Neural crest cell (in vitro differentiated cells): ENCODE measurements at places on chromosomes 7 and 10.

GRCh38 chr7:106313456-106313901, 28.7 kb upstream of the NAMPT start:
- DNase-seq: no peak

- no peak for DNase-seq
These were observed 68.0 kb upstream of the PPP1R3C start for GRCh38 chr10:91700788-91701444.

GRCh38 chr10:44908936-44909630, 2.1 kb upstream of the TMEM72 start:
- no peak for DNase-seq

DNA sequence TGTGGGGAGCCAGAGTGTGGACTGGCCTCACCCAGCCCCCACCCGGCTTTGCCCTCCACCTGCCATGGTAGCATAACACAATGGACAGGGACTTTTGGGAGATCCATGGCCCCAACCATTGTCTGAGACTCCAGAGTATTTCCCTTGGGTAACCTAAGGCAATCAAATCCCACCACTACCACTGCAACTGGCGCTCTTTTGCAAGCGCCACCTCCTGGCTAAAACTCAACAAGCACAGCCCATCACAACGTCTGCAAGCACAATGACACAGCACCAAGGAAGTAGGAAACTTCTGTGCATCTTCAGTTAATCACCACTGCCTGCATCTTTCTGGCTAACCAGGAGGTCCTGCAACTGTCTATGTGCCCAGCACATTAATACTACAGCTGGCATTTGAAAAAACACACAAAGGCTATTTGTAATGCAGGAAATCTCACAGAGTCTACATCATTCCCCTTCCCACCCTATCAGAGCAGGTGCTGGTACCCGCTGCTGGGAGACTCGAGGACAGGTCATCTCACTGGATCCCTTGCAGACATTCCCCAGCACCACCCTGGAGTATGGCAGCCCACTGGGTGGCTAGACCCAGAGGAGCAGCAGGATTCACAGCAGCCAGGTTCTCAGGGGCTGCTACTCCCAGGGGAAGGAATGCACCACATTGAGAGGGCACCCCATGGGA, 27.7 kb downstream of the ANKRD26 start:
- no peak for DNase-seq
